ENCODE measurements at places on chromosomes 1 and 21.

GRCh38 chr1:172682812-172683211 is 23.9 kb downstream of the FASLG start:
- no peak for DNase-seq

DNA sequence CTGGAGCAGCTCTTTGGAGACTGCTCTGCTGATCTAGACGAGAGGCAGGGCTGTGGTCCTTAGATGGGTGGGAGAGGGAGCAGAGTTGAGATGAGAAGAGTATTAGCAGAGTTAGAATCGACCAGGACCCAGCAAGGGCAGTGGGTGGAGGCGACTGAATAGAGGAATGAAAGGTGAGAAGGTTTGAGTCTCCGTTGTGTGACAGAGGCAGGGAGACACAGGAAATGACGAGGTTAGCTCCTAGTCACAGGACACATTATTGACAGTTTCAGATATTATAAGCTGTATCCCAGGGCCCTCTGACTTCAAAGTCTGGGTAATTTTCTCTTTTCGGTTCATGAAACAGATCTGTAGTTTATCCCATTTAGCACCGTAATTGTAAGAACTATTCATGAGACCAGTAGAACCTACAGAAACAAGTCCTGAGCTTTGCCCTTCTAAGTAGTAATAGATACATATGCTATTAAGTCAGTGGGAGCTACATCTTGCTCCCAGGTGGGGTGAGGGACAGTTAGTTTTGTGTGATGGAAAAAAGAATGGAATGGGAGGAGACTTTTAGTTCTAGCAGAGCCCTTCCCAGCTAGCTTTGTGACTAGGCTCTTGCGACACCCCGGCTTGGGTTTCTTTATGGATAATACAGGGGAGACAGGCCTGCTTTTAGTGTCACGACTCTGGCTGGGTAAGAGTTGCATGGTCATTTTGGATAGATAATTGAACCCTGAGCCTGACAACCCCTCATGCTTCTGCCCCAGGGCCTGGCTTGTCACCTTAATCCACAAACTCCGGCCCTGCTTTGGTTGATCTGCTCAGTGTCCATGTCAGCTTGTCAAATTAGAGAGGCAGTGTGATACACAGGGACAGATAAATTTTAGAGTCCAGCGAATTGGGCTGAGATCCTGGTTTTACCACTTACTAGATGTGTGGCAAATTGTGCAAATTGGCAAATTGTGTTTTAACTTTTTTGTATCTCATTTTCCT is 70.2 kb downstream of the UCK2 start:
- no peak for DNase-seq

GRCh38 chr1:68197891-68198290 is 34.4 kb downstream of the WLS start:
- DNase-seq, result no peak

DNA sequence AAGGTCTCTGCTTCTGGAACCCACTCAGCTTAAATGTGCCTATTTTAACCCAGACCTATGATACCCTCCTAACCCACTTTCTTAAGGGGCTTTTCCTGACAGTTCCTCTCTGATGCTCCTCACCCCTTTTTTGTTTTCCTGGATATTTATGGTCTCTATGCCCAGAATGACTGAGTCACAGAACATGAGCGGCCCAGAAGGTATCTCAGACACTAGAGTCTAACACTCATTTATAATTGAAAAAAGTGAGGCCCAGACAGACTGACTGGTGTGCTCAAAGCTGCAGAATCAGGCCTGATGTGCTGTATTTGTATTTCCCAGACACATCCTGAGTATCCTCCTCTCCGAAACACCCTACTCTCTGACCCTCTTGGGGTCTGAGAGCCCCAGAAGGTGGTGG is 44.0 kb downstream of the LRRC71 start:
- no peak for DNase-seq

DNA sequence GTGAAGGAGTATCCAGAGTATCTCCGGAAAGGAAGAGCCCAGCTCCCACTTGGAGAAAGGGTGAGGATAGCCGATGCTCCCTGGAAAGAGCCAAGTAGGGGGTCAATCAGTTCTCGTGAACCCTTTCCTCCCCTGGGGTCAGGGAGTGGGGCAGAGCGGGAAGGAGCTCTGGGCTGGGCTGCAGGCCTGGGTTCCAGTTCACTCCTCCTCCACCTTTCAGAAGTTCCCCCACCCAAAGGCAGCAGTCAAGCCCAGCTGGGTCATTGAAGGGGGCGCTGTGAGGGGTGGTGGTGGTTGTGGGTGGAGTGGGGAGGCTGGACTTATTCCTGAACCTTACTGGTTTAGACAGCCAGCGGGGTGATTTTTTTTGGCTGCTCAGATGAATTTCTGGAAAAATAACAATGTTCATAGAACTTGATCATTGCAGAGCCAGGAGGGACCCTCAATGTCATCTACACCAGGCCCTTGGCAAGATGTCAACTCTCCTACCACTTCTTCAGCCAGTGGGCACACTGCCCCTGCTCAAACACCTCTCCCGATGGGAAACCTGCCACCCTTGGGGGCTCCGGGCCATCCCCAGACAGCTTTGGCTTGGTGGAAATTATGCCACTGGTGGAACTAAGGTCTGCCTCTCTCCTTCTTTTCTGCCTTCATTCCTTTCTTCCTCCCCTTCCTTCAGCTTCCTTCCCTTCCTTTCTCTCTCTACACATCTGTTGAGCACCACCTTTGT is 235.8 kb downstream of the TRABD2B start:
- no peak for DNase-seq

GRCh38 chr1:221414772-221415539 is 326.9 kb downstream of the DUSP10 start:
- no peak for DNase-seq

GRCh38 chr1:17725084-17725719 is 29.9 kb upstream of the ACTL8 start:
- no peak for DNase-seq

DNA sequence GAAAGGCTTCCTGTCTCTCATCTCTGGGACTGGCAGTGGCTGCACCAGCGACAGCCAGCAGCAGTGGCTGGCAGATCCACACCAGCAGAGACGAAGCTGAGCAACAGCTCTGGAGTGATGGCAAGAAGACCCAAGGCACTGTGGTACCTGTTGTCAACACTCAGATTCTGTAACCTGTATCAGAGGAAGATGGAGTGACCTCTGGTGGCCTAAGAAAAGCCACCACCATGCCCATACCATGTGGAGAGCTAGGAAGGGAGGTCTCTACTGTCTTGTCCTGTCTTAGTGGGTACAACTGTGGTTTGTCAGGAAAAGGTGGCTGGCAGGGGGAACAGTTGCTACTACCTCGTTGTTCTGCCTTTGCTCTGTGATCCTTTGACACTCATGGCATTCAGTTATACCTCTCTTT is 22.5 kb upstream of the RHBDL2 start:
- no peak for DNase-seq

DNA sequence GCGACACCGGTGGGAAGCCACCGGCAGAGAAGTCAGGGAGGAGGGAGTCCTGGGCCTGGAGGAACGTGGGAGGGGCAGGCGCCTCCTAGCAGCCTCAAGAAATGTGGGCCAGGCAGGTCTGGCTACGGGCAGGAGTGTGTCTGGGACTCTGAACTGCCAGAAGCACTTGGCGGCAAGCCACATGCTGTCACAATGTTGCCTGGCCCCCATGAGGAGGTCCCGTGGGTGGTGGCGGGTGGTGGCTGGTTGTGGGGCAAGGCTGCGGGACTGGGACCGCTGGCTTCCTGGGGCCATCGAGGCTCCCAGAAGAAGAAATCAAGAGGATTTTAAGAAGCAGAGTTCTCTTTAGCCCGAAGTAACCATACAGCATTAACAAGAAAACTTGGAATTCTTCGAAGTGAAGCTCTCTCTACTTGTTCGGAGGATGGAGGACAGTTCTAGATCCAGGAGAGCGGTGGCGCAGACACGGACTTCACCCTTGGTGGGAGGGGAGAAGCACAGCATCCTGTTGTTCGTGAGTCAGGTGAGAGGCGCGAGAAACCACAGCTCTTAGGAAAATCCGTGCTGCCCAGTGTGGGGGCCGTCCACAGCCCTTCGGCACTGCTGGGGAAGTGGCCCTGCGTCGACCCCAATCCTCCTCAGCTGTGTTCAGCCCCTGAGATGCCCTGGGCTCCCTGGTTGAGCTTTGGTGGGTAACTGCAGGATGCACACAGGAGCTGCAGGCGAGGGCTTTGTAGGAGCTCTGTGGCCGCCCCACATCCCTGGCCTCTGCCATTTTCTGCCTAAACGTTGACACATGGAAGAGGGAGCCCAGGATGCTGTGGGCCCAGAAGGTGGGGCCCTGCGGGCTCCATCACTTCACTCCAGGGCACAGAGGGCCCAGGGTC is 12.4 kb downstream of the SKI start:
- no peak for DNase-seq

- DNase-seq, result no peak
Measured at GRCh38 chr1:32729254-32730046, 26.9 kb upstream of the SYNC start.

DNA sequence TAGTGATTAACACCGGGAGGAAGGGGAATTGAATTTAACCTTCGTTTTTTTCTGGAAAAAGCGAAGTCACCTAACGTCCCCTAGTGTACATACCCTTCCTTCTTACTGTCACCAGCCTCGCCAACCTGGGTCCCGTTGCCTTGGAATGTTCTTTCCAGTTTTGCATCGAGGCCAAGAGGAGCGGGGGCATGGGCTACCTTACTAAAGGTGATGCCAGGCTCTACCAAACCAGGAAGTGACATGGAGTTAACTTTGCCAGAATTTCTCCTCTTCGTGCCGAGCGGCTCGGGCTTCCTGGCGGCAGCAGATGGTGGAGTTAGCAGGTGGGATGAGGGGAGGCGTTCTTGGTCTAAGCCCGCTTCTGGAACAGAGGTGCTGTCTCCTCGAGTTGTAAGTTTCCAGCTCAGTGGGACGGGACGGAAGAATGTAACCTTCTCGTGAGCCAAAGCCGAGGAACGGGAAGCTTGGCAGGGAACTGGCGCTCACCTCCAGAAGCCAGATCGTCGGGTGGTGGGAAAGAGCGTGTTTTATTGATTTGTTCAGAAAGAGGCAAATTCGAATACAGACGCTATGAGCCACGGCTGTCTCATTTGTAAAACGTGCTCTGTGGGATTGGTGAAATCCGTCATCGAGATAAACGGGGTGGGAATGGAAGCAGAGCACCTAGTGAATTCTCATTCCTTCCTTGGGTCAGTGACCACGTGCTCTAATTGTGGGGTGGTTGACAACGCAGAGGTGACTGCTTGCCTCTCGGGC is 486 bp downstream of the NIPAL3 start:
- no peak for DNase-seq

DNA sequence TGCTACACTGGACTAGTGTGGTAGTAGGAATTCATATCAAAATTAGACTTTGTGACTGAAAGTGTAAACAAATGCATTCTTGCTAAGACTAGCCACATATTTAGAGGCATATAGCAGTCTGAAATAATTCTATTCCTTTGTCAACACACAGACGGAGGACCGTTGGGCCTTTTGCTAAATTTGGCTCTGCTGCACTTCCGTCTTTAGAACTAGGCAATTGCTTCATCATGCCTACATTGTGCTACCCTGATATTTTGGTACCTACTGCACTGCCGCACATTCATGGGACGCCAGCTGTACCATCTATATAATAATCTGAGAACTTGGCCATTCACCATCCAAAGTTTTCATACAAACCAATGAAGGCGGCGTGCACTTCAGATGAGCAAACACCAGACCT is 346.8 kb downstream of the KIF26B start:
- DNase-seq, result no peak

GRCh38 chr1:206011057-206011456 is 7.9 kb upstream of the RAB7B start:
- DNase-seq, result no peak

- no peak for DNase-seq
Measured at GRCh38 chr21:46634966-46635323, 529 bp upstream of the PRMT2 start.
